ENCODE measurements at places on chromosomes 7 and 10.

DNA sequence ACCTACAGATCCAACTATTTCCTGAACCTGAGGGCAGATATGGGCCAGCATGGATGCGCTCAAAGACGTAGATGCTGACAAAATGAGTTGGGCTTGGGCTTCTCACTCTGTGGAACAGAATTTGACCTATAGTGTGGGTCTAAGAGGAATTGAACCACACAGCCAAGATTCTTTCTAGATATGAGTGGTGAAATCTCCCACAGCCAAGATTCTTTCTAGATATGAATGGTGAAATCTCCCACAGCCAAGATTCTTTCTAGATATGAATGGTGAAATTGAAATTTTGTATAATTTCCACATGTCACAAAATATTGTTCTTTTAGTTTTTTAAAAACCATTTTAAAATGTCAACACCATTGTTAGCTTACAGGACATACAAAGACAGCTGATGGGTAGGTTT lies 215.4 kb upstream of the LRGUK start:
- DNase-seq: no peak

DNA sequence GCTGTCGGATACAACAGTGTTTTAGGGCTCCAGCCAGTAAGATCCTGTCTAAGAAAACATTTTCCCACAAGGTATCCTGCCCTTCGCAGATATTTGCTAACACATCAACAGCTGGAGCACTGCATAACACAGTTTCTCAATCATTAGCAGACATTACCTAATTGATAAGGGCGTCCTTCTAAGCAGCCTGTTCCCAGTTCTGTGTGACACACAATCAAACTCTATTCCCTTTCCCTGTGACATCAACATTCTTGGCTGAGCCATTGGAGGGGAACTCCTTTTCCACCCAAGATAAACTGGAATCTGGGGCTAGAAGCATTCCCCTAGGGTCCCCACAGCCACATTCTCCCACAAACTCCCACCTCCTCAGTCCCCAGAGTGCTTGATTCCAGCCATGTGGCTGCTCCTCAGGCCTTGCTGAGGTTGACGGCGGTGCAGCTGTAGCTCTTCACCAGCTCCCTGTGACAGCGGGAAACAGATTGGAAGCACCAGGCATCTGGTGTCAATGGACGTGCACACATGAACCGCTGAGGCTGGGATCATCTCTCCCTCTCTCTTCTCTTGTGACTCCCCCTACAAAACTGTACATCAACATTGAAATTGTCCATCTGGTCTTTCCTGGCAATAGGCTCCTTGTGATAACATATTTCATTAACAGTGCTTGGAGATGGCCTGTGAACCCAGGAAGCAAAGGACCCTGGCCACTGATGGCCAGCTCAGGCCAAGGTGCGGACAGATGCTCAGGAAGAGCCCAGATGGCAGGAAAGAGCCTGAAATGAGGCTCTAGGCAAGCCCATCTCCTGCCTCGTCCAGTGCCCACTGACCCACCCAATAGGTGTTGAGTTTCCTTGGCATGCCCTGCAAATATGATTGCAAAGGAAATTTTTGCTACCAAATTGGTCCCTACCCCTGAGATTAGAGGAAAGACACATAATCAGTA lies 131.1 kb upstream of the TBX20 start:
- DNase-seq: no peak

DNA sequence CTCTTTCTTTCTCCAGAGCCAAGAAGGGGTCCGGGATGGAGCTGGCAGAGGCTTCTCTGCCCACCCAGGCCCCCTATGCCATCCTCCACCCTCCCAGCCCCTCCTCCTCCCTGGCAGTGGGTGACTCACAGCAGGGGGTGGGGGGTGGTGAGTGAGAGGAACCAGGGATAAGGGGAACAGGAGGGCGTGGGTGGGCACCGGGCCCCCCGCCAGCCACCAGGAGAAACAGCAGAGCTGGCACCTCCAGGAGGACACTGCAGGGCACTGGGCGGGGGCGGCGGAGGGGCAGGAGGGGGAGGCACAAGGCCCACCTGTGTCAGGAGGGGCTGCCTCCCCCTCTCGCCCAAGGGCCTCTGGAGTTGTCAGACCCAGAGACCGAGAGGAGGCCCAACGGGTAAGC lies 56.0 kb downstream of the CAMK2B start:
- DNase-seq: no peak

DNA sequence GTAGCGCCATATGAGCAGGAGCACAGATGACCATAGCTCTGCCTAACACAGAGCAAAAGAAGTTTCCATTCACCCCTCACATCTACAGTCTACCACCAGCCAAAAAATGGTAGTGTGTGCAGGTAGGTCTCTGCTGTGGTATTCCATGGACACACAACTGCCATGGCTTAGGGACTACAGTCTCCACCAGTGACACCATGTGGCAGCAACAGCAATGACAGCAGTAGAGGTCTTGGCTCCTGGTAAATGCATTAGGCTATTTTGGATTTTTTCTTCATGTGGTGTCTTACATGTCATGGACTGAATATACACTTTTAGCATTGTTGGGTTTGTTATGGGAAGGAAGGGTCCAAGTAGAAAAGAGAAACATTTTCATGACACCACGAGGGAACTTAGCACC lies 70.1 kb upstream of the CABCOCO1 start:
- DNase-seq: no peak

DNA sequence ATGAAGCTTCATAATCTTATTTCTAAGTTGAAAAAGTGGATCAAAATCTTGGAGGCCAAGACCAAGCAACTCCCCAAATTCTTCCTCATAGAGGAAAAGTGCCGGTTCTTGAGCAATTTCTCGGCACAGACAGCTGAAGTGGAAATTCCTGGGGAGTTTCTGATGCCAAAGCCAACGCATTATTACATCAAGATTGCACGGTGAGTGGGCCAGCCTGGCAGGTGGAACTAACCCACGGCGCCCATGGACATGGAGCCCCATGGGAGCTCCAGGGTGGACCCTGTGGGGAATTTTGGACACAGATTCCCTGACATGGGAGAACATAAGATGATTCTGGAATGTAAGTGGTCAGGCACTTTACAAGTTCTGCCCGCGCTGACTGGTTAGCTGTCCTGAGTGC lies 125.9 kb downstream of the TRRAP start:
- no peak for DNase-seq

DNA sequence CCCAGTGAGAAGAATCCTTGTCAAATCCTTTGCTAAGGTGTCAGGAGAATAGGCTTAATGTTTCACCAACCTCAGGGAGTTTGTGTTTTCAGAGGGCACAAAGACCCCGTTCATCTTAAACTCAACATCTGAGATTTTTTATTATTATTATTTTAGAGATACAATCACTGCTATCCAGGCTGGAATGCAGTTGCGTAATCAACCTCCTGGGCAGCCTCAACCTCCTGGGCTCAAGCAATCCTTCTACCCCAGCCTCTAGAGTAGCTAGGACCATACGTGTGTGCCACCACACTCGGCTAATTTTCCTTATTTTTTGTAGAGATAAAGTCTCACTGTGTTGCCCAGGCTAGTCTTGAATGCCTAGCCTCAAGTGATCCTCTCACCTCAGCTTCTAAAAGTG lies 599.2 kb downstream of the KCNMA1 start:
- DNase-seq: no peak

DNA sequence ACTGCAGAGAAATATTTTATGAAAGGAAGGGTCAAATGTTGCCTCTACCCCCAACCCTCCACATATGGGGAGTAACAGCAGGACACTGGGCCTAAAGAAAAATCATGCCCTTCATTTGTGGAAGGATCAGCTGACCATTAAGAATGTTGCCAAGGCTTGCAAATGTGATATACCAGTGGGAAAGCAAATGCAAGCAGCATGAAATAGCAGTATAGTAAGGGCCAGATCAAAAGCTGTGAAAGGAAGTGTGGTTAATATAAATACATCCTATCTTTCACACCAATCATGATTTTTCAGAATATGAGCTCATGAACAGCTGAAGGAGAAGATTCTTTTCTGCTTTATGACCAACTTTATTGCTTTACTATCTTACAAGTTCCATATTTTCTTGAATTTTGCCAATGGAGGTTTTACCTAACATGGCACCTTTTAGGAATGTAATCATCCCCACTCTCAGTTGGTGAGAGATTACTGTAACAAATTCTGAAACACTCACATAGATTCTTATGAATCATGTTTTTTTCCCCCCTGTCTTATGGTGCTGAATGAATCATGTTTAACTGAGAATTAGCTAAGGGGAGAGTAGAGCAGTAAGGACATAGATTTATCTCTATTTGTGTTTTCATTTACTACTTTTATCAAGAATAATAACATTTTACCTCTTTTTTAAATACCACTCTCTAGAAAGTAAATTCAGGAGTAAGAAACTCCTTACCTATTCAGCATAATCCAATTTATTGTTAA lies 12.1 kb upstream of the ATAD1 start:
- DNase-seq: no peak

DNA sequence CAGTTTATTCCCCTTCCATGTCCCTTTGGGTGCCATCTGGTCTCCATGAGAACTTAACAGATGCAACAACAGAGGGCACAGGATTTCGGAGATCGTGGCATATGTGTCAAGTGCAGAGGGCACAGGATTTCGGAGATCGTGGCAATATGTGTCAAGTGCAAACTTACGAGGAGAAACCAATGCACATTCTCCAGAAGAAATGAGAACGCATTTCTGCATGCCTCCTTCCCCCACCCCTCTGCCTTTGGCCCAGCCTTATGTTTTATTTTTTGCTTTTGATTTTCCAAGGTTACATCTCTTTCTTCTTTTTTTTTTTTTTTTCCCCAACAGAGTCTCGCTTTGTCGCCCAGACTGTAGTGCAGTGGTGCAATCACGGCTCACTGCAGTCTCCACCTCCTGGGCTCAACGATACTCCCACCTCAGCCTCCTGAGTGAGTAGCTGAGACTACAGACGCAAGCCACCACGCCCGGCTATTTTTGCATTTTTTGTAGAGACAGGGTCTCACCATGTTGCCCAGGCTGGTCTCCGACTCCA lies 586 bp upstream of the ANKRD26 start:
- peak; percentile 16 for DNase-seq

GRCh38 chr7:121410829-121411596 lies 14.9 kb upstream of the FAM3C start:
- no peak for DNase-seq

- DNase-seq: no peak
These were observed 67.6 kb downstream of the DNMBP start for GRCh38 chr10:99941942-99942820.

DNA sequence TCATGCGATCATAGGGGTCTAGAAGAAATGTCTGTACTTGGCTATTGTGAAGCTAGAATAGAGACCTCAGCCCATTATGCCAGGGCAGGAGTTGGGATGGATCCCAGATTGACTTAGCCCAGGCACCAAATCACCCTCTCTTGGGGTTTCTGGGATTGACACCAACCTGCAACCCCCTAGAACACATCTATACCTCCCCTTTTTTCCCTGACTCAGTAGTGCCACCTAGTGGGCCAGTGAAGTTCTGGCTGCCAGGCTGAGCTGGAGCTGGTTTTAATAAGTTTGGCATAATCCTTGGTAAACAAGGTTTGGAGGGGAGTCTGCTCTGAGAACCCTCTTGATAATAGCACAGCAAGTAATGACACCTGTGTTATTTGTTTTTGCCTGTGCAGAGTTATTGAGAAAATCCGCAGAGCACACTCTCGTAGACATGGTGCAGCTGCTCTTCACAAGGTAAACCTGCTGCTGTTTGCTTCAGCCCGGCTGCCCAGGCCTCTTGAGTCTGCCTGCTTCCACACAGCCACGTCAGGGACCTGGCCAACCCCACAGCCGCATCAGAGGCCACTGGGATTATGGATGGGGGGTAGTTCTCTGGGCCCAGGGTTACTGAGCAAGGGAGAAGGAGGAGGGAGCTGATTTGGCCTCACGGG lies 43.3 kb upstream of the NFKB2 start:
- peak; percentile 67 for DNase-seq

- DNase-seq: no peak
These were observed 71.8 kb downstream of the SMURF1 start for GRCh38 chr7:99072126-99072525.

All from stimulated activated CD4-positive, alpha-beta T cell treated with anti-CD3 and anti-CD28 coated beads, Interleukin-4, amount 100 ng/mL, for 1 hour (primary cell).